ENCODE measurements at places on chromosomes 2 and 18.
A peak's percentile ranks its signal among the peaks of the same experiment; 100 is the strongest.

- DNase-seq: no peak
Observed at GRCh38 chr2:149456285-149456684, 125.9 kb downstream of the LYPD6 start.

DNA sequence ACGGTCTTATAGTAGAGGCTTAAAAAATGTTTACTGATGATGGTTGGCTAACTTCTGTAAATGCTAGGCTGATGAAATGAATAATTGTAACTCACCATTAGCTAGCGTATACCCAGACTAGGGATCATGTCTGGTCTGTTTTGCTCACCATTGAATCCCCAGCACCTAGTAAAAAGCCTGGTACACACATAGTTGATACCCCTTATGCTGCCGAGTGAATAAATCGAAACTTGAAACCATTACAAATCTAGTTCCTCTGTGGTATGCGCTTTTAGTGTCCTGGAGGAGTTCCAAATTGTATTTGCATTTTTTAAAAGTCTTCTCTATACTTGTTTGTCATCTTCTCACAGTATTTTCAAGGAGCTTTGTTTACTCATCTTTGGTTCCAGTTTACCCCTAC lies 1.3 kb downstream of the TAF1B start:
- no peak for DNase-seq

GRCh38 chr2:101549371-101549770 lies 74.5 kb upstream of the RFX8 start:
- DNase-seq: no peak

- no peak for DNase-seq
Observed at GRCh38 chr2:119486886-119487285, 37.4 kb downstream of the SCTR start.

DNA sequence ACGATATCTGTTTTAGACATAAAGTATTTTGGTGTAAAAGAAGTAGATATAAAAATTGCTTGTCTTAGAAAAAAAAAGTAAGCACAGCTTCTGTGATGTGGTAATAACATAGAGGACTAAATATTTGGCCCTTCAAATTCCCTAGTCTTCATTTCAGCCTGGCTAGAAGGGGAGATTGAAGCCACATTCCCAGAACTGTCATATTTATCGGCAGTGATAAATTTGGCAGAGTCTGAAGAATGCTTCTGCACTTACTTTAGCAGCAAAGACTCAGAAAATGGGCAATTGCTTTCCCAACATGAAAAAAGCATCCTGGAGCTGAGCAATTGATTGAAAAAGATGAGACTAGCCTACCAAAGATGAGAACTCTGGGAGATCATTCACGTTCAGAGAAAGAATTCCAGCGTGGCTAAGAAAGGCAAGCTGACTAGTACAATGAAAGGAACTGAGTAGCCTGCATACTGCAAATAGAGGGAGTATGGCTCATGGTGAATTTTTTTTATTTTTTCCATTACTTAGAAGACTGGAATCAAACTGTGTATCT lies 278.7 kb upstream of the KLHL29 start:
- DNase-seq: no peak

- DNase-seq: peak; percentile 30
Observed at GRCh38 chr2:45578056-45578843, 32.8 kb downstream of the SRBD1 start.

Measured in D341Med (cell line).